ENCODE measurements at places on chromosomes 7 and 10.

GRCh38 chr7:518630-519483, 789 bp downstream of the PDGFA start:
- peak; percentile 76 for DNase-seq

DNA sequence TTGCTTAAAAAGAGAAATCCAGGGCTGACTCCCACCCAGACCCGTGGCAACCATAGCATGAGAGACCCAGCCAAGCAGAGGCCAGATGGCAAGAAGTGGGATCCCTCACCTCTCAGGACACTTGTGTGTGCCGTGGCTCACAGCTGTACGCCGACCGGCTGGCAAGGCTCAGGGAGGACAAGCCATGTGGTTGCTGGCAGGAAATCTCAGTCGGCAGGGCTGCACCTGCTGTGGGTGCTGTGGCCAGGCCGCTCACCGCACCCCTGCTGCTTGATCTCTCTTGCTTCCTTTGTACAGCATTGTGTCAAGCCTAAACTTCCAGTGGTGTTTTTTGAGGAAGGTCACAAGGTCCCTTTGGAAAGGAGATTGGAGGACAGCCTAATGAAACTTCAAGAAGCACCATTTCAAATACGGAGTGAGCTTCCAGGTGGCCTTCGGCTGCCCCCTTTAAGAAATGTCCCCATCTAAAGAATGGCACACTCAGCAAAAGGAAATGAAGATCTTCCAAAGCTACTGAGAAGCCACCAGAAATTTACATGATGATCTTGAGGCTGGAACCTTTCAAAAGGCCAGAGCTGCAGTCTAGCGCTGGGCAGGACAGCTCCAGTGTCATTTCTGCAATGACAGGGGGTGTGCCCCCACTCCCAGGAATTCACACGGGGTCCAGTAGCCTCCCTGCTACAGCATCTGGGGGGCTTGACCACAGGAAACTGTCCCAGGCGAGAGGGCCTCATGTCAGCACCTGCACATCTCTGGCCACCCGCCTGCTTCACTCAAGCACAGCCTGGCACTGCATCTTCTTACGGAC, 409.0 kb upstream of the MGMT start:
- DNase-seq, result no peak

DNA sequence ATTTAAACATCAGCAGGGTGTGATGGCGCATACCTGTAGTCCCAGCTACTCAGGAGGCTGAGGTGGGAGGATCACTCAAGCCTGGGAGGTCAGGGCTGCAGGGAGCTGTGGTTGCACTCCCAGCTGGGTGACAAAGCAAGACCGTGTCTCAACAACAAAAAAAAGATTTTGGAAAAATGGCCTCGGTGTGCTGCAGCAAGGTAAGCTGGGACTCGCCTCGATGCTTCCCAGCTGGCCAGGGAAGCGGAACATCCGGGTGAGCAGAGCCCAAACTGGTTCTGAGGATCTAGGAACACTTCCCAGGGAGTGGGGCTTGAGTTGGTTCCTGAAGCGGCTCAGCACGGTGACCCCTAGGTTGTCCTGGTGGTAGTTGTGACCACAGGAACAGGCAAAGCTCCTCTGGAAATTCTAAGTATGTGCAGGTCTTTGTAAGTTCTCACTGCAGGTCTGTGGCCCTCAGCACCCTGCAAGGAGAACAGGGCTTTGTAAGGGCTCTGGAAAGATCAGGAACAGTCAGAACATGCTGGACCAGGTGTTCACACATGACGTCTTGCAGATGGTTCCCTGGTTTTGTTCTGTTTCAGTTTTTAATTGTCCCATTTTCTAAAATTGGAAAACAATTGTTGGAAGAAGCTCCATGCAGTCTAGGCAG, 38.6 kb upstream of the ZMIZ2 start:
- no peak for DNase-seq

DNA sequence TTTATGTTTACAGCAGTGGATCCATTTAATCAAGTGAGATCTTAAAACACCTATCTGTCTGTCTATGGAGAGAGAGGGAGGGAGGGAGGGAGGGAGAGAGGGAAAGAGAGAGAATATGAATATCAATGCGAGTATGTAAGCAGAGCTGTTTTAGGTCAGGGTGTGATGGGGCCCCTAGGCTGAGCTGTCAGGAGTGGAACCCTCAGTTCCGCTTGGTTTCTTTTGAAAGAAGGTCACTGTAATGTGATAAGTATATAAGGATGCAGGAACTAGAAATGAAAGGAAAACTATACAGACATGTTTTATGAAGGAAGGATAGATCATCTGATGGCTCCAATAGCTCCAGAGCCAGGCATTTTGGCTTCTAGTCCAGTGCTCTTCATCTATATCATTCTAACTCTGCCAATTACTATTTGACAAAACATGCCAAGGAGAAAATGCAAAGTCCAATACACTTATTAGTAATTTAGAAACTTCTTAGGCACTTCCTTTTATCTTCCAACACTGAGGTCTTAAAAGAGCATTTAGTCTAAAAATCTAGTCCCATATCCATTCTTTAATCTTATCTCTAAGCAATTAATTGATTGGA, 70.3 kb downstream of the NRCAM start:
- peak; percentile 64 for DNase-seq

- DNase-seq, result no peak
Observed at GRCh38 chr7:4634166-4634565, 47.9 kb upstream of the FOXK1 start.

DNA sequence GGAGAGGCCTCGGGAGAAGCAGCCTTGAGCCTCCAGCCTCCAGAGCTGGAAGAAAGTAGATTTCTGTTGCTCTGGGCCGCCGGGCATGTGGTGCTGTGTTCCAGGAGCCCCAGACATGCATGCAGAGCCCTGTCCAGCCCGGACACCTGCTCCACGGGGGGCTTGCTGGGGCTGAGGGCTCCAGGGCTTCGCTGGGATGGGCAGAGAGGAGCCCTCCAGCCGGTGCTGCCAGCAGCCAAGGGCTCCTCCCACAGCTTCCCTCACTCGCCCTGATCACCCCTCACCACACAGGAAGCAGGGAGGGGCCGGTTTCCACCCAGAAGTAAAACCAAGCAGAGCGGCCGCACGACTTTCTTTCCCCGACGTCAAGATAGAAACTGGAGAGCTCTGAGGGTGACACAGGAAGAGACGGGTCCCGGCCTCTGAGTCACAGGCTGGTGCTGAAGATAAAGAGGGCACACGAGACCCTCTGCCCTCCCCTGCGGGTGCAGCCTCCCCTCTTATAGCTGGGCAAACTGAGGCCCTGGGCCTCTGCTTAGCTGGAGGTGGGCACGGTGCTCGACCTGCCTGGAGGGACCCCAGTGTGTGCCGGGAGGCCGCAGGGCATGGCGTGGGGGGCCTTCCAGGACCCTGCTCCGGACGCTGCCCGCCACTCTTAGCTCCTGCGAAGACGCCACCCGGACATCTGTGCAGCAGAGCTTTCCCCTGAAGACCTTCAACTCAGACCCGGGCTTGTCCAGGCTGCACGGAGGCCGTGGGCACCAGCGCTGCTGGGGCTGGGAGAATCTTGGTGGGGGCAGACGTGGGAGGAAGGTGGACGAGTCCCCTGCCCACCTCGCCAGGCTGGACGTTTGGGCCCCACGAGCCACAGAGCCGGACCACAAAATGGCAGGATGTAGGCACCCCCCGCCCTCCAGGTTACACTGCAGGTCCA, 31.1 kb downstream of the ADAP1 start:
- no peak for DNase-seq

- no peak for DNase-seq
Observed at GRCh38 chr10:88094795-88095194, 231.4 kb downstream of the PTEN start.

DNA sequence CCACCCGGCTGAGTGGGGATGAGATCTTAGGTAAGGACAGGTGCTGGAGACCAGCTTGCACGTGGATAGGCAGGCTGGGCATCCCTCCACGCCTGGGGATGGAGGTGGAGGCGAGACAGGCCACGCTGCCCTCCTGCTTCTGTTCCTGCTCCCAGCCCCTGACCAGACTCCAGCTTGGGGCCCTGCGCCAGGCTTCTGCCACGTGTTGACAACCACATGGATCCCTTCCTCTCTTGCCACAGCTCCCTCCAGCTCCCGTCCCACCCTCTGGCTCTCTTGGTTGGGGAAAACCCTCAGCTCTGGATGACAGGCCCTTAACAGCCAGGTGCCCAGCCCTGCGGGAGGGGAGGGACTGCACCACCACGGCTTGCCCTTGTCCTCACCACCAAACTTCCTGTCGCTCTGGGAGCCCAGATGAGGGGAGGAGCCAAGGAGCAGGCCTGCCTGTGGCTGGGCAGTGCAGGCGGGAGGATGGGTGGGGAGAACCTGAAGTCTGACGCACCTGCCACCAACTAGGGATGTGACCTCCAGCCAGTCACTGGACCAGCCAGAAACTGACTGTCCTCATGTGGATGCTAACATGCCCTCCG, 36.0 kb downstream of the KCNH2 start:
- peak; percentile 41 for DNase-seq

GRCh38 chr10:77090381-77091356, 546.9 kb downstream of the KCNMA1 start:
- DNase-seq, result no peak

GRCh38 chr10:90741926-90742565, 115.8 kb downstream of the HTR7 start:
- no peak for DNase-seq

GRCh38 chr7:57339198-57339944, 110.6 kb upstream of the ZNF716 start:
- DNase-seq, result no peak

GRCh38 chr10:66926841-66927240, 1.0 kb downstream of the LRRTM3 start:
- DNase-seq, result no peak

GRCh38 chr7:140738280-140738679, 41.8 kb downstream of the NDUFB2 start:
- DNase-seq, result no peak

- no peak for DNase-seq
Observed at GRCh38 chr7:159049266-159050025, 95.2 kb downstream of the VIPR2 start.
